Adrenal gland (tissue), 19 donors: ENCODE measurements at places on chromosomes 16 and 17. TPM values are rescaled to one million over a fixed set of nuclear protein-coding genes. Genes with fewer than 3 reads are reported as not detected.
A peak's percentile ranks its signal among the peaks of the same experiment; 100 is the strongest.

DNA sequence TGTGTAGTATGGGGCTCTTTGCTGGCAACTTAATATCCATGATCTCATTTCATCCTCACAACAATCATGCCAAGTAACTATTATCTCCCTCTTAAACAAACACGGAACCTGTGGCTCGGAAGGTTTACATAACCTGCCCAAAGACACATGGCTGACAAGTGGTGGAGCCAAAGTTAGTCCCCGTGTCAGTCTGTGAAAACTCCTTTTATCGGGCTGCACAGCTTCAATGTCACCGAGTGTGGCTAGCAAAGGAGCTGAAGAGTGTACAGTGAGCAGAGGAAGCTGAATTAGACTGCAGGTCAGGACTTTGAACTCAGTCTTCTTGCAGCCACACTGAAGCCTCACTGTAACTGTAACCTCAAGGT is 80.3 kb downstream of the PARN start:
- no peaks in the 10 kb centered on the region for H3K27me3 ChIP-seq
- peaks cover 30% of the 10 kb centered on the region for H3K36me3 ChIP-seq
- DNase-seq: no peak
- no peak overlapping the region for H3K4me3 ChIP-seq
- no peak overlapping the region for H3K27ac ChIP-seq
- no peaks in the 10 kb centered on the region for H3K4me1 ChIP-seq

Gene KRTAP4-1
- not detected for total RNA-seq

DNA sequence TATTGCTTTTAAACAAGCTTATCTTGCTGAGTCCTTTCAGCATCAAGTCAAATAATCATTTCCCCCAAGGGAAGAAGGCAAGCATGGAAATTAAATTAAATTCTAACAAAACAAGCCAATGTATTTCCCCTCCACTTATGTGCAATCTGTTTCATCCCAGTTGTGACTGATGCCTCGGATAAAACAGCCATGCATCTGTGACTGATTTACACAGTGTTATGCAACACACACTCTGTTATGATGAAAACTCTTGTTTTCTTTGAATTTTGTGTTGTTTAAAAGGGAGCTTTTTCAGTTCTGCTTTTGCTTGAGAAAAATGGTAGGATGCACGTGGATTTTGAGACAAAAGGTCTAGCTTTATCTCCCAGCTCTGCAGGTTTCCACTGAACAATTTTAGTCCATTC is 32.6 kb downstream of the TMEM100 start:
- no peak overlapping the region for H3K4me3 ChIP-seq
- no peaks in the 10 kb centered on the region for H3K27me3 ChIP-seq
- H3K4me1 ChIP-seq: peaks cover 10% of the 10 kb centered on the region
- H3K36me3 ChIP-seq: no peaks in the 10 kb centered on the region

DNA sequence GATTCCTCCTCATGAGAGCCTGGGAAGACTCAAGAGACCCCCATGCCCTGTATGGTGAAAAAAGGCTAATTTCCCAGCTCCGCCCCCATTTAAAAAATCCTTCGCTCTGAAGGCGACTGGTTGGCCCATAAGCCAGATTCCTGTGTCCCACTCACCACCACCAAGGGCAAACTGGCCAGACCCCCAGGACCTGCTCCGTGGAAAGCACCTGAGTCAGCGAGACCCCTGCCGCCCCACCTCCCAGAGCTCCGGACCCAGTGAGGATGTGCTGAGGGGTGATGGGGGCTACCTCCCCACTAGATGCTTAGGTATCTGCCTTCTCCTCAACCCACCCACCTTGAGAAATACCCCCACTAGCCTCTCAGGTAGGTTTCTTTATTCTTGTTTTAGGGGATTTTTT is 42.2 kb downstream of the RBFOX3 start:
- no peaks in the 10 kb centered on the region for H3K27me3 ChIP-seq
- no peaks in the 10 kb centered on the region for H3K36me3 ChIP-seq
- H3K4me3 ChIP-seq: no peak overlapping the region
- no peak for DNase-seq

Gene SSTR5
- total RNA-seq: 3.5 TPM

Gene EVPLL
- not detected for total RNA-seq

Gene PRKCA
- total RNA-seq: 80.2 TPM

- no peaks in the 10 kb centered on the region for H3K27me3 ChIP-seq
- H3K4me3 ChIP-seq: no peak overlapping the region
- no peaks in the 10 kb centered on the region for H3K4me1 ChIP-seq
- no peak for DNase-seq
Observed at GRCh38 chr17:70446446-70446845, 277.1 kb downstream of the KCNJ2 start.

DNA sequence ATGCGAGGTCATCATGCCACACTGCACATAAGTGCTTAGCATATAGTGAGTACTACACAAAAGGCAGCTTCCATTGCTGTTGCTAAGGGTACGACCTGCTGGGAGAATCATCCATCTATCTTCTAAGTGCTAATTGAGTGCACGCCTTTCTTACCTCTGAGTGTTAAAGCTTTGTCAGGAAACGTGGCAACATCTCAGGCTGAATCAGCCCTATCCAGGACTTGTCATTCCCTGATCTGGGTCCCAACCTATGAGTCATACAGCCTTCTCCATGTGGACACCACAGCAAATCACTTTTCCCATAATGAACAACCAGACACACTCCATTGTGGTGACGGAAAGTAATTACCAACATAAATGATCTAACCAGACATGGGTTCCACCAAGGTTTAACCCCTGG is 201.1 kb upstream of the MAF start:
- H3K4me1 ChIP-seq: no peaks in the 10 kb centered on the region
- no peak for DNase-seq
- H3K36me3 ChIP-seq: no peaks in the 10 kb centered on the region

- H3K36me3 ChIP-seq: no peaks in the 10 kb centered on the region
- H3K27me3 ChIP-seq: peaks cover 3% of the 10 kb centered on the region
- DNase-seq: no peak
Observed at GRCh38 chr17:55424893-55425540, 3.4 kb upstream of the MMD start.

DNA sequence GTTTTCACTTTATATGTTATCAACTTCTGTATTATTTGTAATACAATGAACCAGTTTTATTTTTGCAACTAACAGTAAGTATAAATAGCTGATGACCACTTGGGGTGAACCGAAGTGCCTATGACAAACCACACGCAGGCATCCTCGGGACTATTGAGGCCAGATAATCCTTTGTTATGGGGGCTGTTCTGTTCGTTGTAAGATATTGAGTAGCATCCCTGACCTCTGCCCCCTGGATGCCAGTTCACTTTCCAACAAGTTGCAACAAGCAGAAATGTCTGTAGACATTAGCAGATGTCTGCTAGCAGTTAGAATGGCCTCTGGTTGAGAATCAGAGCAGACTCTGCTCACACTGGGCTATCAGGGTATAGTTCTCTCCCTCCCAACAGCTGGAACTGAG is 277.0 kb downstream of the WWOX start:
- no peak overlapping the region for H3K27ac ChIP-seq
- no peaks in the 10 kb centered on the region for H3K27me3 ChIP-seq
- no peaks in the 10 kb centered on the region for H3K4me1 ChIP-seq
- DNase-seq: peak; percentile 5
- no peaks in the 10 kb centered on the region for H3K36me3 ChIP-seq

Gene ANKRD40CL
- total RNA-seq: not detected

Gene GDPD3
- 5.3 TPM for total RNA-seq

GRCh38 chr17:68706356-68706920 is 105.3 kb upstream of the FAM20A start:
- no peak overlapping the region for H3K4me3 ChIP-seq
- H3K27me3 ChIP-seq: no peaks in the 10 kb centered on the region
- no peaks in the 10 kb centered on the region for H3K4me1 ChIP-seq
- H3K27ac ChIP-seq: no peak overlapping the region
- DNase-seq: no peak
- H3K36me3 ChIP-seq: no peaks in the 10 kb centered on the region

GRCh38 chr16:71927383-71927782 is 32.1 kb downstream of the IST1 start:
- no peaks in the 10 kb centered on the region for H3K36me3 ChIP-seq
- peak; percentile 92 for DNase-seq
- no peak overlapping the region for H3K4me3 ChIP-seq
- peaks cover 45% of the 10 kb centered on the region for H3K4me1 ChIP-seq
- H3K27me3 ChIP-seq: no peaks in the 10 kb centered on the region

GRCh38 chr17:71188811-71189492 is 931.9 kb upstream of the SOX9 start:
- DNase-seq: no peak
- H3K27ac ChIP-seq: no peak overlapping the region
- H3K4me1 ChIP-seq: no peaks in the 10 kb centered on the region

Gene SLC25A10
- total RNA-seq: 15.9 TPM

DNA sequence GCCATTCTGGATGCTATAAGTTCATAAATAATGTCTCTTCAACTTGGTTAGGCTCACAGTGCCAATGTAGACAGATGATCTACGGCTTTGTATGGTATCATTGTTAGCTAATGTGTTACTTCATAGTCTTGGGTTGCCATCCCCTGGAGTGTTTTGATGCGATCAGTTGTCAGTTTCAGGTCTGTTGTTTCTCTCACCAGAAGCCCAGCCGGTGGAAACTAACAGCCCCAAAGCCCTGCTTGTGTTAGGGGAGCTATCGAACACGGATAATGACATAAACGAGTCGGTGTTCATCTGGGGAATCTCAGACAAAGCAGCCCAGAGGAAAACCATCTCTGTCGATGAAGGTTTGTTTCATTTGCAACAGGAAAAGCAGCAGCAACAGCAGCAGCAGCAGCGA is 107.4 kb upstream of the ANKFN1 start:
- H3K4me1 ChIP-seq: no peaks in the 10 kb centered on the region
- H3K4me3 ChIP-seq: no peak overlapping the region

DNA sequence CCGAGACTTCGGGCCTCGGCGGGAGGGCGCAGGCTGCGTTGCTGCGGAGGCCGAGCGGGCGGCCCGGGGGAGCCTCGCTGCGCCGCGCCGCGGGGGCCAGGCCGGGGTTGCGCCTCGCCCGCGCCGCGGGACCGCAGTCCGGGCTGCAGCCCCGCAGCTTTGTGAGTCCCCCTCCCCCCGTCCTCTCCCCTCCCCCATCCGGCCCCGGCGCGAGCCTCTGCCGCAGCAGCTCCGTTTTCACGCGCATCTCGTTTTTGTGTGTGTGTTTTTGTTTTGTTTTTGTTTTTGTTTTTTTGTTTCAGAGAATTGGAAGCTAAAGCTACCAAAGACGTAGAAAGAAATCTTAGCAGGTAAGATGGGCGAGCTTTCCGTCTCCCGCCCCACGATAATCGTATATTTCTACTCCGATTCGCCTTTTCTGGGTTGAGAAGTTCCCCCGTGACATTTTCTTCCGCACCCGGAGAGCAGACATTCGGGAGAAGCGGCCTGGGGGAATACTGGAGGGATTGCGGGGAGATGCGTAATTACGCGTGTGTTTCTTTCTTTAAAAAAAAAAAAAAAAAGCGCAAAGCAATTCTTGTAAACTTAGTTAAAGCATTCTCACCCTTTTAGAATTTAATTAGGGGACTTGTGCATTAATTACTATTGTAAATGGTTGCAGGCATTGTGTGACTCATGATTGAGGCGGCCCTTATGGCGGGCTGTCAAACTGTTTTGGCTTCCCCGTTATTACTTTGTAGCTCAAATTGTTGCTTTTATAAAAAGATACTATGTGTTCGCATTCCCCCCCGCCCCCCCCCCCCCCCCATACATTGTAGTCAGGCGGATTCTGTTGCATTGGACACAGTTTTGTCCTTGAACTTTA is 732 bp downstream of the TNRC6A start:
- peak overlapping the region; percentile 72 for H3K4me3 ChIP-seq
- peak overlapping the region; percentile 96 for H3K27ac ChIP-seq
- H3K27me3 ChIP-seq: no peaks in the 10 kb centered on the region

Gene SULT1A3
- total RNA-seq: 12.8 TPM

- peaks cover 94% of the 10 kb centered on the region for H3K27me3 ChIP-seq
- no peak within 1 kb of the TSS for H3K27ac ChIP-seq
- H3K4me3 ChIP-seq: no peak within 1 kb of the TSS
- H3K36me3 ChIP-seq: no peaks in the 10 kb centered on the region
- peaks cover 12% of the 10 kb centered on the region for H3K4me1 ChIP-seq
Observed at GRCh38 chr17:36937001-36937958, at the start of gene LHX1. Gene LHX1, plus strand, starts transcription at chr17:36937475. Its CDS starts 723 bp downstream, at chr17:36938198.

DNA sequence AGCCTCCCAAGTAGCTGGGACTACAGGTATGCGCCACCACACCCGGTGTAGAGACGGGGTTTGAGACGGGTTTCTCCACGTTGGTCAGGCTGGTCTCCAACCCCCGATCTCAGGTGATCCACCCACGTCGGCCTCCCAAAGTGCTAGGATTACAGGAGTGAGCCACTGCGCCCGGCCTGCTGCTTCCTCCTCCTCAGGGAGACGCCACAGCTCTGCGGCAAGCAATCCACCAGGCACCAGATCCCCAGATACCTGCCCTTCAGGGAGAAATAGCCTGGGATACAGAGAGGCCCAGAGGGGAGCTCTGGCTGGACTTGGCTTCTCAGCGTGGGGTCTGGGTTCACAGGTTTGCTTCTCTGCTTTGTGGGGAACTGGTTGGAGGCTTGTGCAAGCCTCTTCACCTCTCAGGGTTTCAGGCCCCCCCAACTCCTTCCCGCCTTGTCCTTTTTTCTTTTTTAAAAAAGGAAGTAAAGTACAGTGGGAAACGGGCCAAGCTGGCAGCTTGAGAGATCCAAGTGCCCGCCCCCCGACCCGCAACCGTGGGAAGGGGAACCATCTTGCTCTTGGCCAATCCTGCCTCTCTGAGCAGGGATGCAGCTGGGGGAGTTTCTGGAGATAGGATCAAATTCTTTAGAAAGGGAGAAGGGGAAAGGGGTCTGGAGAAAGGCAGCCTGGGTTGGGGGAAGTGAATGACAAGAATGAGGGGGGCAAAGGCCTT is 2.6 kb upstream of the SPHK1 start:
- no peak overlapping the region for H3K4me3 ChIP-seq
- DNase-seq: no peak
- no peaks in the 10 kb centered on the region for H3K27me3 ChIP-seq
- peaks cover 26% of the 10 kb centered on the region for H3K4me1 ChIP-seq
- H3K36me3 ChIP-seq: no peaks in the 10 kb centered on the region
- no peak overlapping the region for H3K27ac ChIP-seq

DNA sequence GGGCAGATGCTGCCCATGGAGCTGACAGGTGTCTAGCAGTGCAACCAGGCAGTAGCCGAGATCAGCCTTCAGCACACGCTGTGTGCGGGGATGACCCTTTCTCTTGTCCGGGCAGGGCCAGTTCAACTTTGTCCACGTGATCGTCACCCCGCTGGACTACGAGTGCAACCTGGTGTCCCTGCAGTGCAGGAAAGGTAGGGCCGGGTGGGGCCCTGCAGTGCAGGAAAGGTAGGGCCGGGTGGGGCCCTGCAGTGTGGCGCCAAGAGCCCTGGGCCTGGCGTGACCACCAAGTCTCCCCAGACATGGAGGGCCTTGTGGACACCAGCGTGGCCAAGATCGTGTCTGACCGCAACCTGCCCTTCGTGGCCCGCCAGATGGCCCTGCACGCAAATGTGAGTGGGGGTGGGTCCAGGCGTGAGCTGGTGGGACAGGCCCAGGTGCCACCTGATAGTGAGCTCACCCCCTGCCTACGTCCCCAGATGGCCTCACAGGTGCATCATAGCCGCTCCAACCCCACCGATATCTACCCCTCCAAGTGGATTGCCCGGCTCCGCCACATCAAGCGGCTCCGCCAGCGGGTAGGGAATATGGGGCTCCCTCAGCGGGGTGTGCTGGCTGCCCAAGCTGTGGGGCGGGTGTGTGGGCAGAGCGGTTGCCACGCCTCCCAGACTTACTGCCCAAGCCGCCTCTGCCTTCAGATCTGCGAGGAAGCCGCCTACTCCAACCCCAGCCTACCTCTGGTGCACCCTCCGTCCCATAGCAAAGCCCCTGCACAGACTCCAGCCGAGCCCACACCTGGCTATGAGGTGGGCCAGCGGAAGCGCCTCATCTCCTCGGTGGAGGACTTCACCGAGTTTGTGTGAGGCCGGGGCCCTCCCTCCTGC is 40.2 kb downstream of the TSC2 start:
- no peaks in the 10 kb centered on the region for H3K4me1 ChIP-seq
- H3K4me3 ChIP-seq: no peak overlapping the region
- H3K27ac ChIP-seq: no peak overlapping the region
- no peak for DNase-seq
- no peaks in the 10 kb centered on the region for H3K27me3 ChIP-seq
